ENCODE measurements at places on chromosomes 4 and X. TPM values are rescaled to one million over a fixed set of nuclear protein-coding genes. Genes with fewer than 3 reads are reported as not detected.

GRCh38 chr4:78179196-78179595 is 122.1 kb downstream of the FRAS1 start:
- DNase-seq = no peak

GRCh38 chr4:16202598-16202997 is 23.7 kb downstream of the TAPT1 start:
- no peak for DNase-seq

The EREG gene
- 0.38 TPM for polyA plus RNA-seq

- no peak for DNase-seq
These were observed 286.6 kb upstream of the GATB start for GRCh38 chr4:152047451-152047850.

GRCh38 chrX:85963736-85964135 is 83.6 kb downstream of the CHM start:
- DNase-seq = no peak

The PGRMC2 gene
- 127 TPM for polyA plus RNA-seq

- peak; percentile 49 for DNase-seq
These were observed 9.7 kb upstream of the GEMIN8 start for GRCh38 chrX:14039344-14039743.

GRCh38 chr4:37561803-37562207 is 124.4 kb downstream of the RELL1 start:
- DNase-seq = no peak

Measured in left kidney (tissue), 8 donors.